ENCODE measurements at places on chromosomes 16 and 17.
A peak's percentile ranks its signal among the peaks of the same experiment; 100 is the strongest.

- DNase-seq, result no peak
Observed at GRCh38 chr17:45262516-45263476, 902 bp upstream of the SPATA32 start.

DNA sequence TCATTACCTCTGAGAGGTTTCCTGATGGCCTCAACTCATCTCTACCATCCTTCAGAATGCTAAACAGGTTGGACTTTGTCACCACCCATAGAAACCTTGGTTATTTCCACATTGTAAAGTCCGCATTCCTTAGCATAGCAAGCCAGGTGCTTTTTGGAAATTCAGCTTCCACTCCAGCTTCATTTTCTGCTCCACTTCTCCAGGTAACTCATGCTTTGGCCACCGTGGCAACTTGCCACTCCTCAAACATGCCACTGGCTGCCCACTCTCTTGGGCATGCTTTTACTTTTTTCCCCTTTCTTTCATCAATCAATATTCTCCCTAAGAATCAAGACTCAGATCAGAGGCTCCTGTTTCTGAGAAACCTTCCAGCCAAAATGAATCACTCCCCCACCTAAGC, 203.3 kb downstream of the CA10 start:
- DNase-seq, result no peak

DNA sequence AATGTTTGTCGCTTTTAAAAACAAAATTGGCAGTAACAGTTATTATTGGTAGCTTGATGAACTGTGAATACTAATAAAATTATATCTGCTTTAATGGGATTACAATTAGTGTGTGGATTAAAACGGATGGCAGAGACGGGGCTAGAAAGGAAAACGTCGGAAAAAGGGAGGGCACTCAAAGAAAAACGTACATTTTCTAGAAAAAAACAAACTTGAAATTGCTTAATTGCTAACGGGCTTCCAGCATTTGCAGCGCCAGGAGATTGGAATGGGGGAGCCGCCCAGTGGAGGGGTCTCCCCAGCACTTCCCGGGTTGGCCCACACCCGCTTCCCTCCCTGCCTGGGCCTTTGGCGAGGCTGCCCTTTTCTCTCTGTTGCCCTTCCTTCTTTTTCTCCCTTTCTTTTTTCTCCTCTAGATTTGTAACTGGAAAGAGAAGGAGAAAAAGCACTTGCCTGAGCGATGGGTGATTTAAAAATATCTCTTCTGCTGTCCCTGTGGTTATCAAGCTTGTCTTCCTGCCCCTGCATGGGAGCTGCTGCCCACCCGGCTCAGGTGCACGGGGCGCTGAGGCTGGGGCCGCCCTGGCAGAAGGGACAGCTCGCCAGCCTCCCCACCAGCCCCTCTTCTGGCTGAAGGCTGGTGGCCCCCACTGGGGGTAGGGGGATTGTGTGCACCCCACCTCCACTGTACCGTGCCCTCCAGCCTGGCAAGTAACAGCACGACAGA, 5.9 kb downstream of the BAHCC1 start:
- DNase-seq, result no peak

GRCh38 chr17:78458736-78459335, 80.4 kb downstream of the PGS1 start:
- no peak for DNase-seq

- no peak for DNase-seq
Observed at GRCh38 chr16:80964351-80964750, 42.3 kb downstream of the CMC2 start.

GRCh38 chr17:52027620-52028295, 130.8 kb downstream of the CA10 start:
- peak; percentile 2 for DNase-seq

DNA sequence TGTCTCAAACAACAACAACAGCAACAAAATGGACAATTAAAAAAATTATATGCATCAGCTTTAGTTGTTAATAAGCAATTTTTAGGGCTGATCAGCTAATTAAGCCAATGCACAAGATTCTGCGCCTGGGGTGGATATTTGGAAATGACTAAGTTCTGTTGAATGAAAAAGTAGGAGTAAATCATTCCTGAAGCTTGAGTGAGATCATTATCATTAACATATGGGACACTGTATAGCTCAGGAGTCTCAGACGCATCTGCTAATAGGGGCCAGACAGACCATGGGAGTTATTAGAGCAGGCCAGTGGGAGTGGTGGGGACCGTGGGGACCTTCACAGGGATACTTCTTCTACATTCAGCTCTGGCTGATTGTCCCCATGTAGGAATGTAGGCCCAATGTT, 22.8 kb downstream of the IRX5 start:
- no peak for DNase-seq

- DNase-seq, result no peak
Observed at GRCh38 chr16:56988161-56988947, 1.0 kb upstream of the NLRC5 start.

GRCh38 chr17:17859909-17860765, 23.4 kb upstream of the SREBF1 start:
- DNase-seq, result peak; percentile 65
